Substantia nigra (tissue), 51 donors: ENCODE measurements at places on chromosomes 2 and 18.

DNA sequence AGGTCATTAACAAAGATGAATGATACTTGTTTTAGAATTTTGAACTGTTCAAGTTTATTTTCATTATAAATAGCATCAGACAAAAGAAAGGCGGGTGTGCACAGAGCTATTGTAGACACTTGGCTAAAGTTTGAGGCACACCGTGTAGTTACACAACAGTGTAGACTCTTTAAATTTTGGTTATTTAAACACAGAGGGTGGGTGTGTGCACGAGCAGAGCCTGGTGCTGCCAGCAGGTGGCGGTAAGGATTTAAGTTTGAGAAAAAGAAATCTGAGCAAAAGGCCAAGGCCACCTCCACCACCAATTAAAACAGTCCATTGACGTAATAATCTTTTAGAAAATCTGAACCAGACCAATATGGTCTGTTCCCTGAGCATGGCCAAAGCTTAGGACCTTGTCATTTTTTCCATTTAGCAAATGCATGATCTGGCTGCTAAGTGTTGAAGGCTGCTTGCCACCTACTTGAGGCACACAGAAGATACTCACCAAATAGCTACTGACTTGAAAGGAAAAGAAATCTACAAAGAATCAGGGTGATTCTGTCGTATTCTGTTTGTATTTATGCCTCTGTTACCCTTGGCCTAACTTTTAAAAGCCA is 14.3 kb downstream of the COPS7B start:
- DNase-seq, result no peak

DNA sequence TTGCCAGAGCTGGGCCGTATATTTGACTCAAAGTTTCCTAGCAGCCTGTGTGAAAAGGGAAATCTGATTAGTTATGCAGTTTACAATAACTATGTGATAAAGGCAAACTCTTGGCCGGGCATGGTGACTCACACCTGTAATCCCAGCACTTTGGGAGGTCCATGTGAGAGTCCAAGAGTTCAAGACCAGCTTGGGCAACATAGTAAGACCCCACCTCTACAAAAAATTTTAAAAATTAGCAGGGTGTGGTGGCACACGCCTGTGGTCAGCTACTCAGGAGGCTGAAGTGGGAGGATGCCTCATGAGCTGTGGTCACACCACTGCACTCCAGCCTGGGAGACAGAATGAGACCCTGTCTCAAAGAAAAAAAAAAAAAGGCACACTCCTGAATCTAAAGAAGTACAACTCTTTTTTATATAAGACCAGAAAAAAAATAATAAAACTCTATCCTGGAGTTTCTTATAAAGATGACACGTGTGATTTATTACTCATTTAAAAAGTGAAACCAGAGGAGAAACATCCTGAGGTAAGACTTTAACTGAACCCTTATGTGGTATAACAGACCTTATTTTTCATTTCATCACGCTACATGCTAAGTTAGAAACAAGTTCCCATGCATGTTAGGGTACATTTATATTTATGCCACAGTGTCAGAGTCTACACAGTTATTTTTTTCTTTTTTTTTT is 32.6 kb upstream of the KCMF1 start:
- DNase-seq, result no peak

DNA sequence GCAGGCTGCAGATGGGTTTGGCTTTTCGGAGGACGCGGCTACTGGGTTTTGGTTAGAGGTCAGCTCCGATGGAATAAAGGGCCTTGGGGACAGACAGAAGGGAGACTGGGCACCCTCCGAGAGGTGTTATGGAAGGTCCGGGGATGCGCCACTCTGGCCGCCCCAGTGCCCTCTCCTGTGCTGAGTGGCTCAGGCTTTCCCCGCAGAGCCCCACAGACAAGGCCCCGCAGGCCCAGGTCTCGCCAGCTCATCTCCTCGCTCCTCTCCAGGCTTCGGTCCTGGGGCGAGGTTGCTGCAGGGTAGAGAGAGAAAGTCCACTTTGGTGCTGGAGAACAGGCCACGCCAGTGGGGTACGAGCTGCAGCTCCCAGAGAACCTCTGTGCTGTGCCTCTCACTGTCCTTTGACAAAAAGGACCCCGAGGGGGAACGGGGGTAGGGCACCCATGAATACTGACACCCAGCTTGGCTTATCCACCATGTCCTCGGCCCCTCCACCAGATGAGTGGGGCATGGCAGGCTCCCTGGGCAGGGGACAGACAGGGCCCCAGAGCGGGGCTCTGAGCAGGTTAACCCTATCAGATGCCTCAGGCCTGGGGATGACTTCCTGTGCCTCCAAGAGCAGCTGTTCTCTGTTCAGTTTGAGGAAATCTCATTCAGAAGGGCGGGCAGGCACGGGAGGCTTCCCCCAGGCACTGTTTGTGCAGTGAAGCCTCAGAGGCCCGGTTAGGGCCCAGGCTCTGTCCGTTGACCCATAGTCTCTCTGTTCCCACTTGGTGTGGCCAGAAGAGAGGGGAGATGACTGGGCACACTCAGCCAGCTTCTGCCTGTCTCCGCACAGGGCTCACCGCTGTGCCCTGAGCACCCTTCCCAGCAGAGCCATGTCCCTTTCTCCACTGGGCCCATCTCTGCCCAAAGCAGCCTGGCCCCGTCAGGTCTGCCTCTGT is 15.7 kb upstream of the CNNM3 start:
- no peak for DNase-seq

DNA sequence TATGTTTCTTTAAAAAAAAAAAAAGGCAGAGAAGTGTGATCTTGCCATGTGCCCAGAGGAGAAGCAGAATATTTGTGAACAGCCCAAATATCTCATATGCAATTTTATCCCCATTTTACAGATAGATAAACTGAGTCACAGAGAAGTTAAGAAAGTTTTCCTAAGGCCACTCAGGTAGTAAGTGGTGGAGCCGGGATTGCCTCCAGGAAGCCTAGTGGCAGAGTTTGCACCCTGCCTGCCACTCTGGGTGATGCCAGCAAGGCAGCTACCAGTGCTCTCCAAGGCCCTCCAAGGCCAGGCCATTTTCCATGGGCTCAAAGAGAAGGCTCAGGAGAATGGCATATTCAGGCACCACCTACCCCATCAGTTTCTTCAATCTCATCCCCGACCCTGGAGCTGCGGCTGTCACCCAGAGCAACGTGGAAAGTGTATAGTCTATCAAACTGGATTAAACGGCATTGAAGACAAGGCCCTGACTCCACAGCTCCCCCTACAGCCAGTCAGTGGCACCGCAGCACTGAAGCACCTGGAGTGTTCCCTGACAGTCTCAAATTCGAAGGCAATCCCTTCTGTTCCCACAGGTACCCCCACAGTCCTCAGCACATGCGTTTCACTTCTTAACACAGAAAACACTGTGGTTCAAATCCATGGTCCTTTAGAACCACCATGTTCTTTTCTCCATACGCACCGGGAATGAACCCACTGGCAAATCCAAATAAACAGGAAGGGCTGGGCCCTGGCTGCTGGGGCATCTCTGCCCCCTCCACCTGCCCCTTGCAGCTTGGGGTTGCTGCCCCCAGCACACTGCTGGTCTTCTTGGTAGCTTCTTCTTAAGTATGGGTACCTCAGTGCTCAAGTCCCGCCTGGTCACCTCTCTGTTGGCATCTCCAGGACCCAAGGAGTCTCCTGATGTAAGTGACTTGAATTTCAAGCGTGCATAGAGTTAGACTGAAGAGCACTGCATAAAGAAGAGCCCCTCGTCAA is 175.3 kb downstream of the INHBB start:
- DNase-seq, result no peak

DNA sequence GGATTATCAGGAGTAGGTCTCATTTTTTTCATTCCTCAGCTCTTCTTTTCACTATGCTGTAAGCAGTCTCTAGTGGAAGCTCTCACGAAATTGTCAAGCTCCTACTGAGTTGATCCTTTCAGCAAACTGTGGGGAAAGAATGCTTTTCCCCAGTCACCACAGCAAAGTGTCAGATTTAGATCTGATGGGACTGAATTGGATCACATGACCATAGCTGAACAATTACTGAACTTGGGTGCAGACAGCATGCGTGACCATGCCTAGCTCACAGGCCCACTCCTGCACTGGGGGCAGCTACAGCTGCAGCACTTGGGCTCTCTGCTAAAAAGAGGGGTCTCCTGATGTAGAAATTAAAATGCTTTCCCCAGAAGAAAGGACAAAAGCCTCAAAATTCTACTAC is 3.1 kb downstream of the ARHGAP15 start:
- no peak for DNase-seq

- no peak for DNase-seq
These were observed 23.2 kb downstream of the AFF3 start for GRCh38 chr2:100119235-100119634.

- DNase-seq, result no peak
These were observed 15.8 kb downstream of the DAPL1 start for GRCh38 chr2:158810731-158811460.

DNA sequence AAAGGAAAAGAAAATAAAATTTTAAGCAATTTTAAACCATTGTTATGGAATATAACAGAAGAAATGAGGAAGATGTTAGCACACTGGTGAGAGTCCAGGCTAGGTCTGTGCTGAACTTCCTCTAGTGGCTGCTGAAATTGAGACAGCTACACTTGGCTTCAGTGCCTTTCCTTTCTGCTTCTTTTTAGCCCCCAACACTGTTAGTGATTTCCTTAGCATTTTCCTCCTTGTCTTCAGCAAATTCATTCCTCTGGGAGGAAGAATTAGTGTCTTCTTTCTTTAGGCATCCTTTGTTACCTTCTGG is 47.6 kb downstream of the ITGAV start:
- no peak for DNase-seq

DNA sequence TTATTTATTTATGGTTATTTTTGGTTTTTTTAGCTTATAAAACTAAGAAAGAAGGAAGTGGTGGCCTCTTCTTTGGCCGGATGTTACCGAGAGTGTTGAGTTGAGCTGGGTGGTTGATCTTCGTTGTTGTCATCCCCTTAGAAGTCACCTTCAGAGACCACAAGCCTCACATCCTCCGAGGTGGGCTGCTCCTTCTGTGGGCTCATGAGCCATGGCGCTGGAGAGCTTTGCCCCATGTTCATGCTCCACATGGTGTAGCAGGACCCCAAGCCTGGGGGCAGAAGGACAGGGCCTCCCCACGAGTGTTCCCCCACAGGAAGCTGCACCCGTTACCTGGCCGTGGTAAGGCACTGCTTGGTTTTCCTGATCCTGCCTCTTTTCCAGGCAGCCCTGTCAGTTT is 23.4 kb downstream of the SNTG2 start:
- no peak for DNase-seq

GRCh38 chr18:63741769-63742168 is 33.4 kb upstream of the SERPINB7 start:
- DNase-seq, result no peak

- no peak for DNase-seq
These were observed 152.4 kb downstream of the MGAT5 start for GRCh38 chr2:134406311-134406710.

DNA sequence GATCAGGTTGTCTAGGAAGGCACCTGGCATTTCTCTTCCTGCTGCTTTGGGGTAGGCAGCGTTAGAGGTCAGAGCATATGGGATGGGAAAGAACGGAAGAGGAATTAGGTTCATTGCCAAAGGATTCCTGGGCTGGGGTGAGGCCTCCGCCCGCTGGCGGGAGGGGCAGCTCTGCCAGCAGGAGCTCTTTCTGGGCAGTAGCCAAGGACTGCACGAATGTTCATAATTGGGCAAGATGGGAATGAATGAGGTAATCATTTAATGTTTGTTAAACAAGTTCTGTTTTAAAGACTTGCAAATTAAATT is 253.9 kb downstream of the AGAP1 start:
- no peak for DNase-seq

DNA sequence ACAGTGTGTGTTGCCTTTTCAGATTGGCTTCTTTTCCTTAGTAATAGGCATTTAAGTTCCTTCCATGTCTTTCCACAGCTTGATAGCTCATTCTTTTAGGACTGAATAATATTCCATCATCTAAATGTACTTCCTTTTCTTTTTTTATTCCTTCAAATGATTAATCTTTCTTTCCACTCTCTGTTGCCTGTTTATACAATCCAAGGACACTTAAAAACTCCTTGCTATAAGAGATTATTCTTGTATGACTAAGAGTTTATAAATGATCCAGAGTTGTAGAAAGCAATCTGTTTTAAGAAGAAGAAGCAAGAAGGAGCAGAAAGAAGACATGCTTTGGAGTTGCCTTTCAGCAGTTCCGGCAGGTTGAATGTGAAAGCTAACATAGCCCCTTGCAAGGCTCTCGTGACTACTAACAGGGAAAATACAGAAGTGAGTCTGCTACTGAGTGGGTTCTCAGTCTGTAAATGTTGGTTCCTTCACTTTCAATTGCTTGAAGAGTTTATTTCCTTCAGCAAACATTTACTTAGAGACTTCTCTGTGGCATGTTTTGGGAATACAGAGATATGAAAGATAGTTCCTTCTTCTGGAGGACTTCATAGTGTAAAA is 123.0 kb downstream of the PMAIP1 start:
- no peak for DNase-seq

GRCh38 chr18:8937160-8938094 is 165.1 kb upstream of the NDUFV2 start:
- DNase-seq, result no peak

DNA sequence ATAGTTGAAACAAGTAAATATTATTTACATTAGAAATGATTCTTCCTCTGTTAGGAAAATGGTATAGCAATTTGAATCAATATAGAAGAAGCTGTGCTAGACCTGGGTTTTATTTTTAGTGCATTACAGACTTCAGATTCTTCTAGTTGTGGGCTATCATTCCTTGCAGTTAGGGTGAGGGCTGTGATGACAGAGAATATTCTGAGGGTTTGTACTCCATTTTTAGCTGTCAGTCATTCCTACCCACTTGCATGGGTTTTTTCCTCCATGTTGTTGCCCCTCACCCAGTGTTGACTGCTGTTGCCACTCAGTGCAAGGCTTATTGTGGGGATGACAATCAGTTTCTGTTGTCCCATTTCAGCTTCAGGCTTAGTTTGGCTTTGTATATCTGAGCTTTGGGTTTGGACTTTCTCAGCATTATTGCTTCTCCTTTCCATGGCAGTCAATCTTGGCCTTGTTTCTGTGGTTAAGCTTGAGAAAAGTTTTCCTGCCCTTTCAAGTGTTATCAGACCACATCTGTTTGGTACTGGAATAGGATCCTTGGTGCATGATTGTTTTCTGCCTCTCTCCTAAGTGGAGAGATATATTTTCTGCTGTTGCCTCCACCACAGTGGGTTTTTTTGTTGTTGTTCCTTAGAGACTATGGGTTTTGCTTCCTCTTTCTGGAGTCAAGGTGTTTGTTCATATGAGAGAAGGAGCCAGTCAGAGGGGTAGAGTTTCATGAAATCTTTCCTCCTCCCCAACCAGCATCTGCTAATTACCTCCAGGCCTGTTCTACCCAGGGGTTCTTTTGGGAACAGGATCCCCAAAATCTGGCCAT is 312.7 kb upstream of the CWC22 start:
- no peak for DNase-seq

- no peak for DNase-seq
These were observed 9.8 kb downstream of the SCN9A start for GRCh38 chr2:166365803-166366420.
